H1 (cell line): ENCODE measurements at places on chromosomes 2 and 18. TPM values are rescaled to one million over a fixed set of nuclear protein-coding genes. Genes with fewer than 3 reads are reported as not detected.

DNA sequence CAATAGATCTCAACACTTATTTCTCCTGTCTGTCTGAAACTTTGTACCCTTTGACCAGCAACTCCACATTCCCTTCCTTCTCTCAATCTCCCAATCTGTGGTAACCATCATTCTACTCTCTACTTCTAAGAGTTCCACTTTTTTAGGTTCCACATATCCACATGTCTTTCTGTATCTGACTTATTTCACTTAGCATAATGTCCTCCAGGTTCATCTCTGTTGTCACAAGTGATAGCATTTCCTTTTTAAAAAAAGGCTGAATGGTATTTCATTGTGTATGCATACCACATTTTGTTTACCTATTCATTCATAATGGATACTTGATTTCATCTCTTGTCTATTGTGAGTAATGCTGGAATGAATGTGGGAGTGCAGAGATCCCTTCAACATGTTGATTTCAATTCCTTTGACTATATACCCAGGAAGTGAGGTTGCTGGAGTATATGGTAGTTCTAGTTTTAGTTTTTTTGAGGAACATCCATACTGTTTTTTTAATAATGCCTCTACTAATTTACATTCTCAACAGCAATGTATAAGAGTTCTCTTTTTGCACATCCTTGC lies 18.8 kb upstream of the MMADHC start:
- DNase-seq: no peak

Gene MOGAT1
- total RNA-seq: 0.31 and 0.67 TPM in 2 replicates

Gene SLC5A7
- total RNA-seq: 0.11 and 0.15 TPM in 2 replicates

GRCh38 chr2:34241905-34242762 lies 643.0 kb upstream of the FAM98A start:
- DNase-seq: no peak

Gene RBM44
- total RNA-seq: 0.21 and 0.43 TPM in 2 replicates

GRCh38 chr18:27994571-27994970 lies 182.4 kb downstream of the CDH2 start:
- DNase-seq: no peak

GRCh38 chr18:36933552-36933951 lies 104.6 kb downstream of the KIAA1328 start:
- no peak for DNase-seq

Gene VWC2L
- not detected in 2 replicates for total RNA-seq

DNA sequence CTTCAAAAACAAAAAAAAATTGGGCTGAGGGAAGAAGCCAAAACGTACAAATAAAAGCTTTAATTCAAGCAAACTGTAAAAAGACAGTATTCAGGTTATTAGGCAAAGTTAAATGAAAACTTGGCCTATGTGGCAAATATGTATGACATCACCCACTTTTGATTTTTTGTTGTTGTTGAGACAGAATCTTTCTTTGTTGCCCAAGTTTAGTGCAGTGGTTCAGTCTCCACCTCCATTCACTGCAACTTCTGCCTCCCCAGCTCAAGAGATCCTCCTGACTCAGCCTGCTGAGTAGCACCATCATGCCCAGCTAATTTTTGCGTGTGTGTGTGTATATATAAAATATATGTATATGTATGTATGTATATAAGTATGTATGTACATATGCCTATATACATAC lies 440.4 kb upstream of the NRXN1 start:
- no peak for DNase-seq

Gene TNFRSF11A
- 10.6 and 11.1 TPM in 2 replicates for total RNA-seq

- no peak for DNase-seq
Observed at GRCh38 chr2:10236571-10237391, 65.9 kb upstream of the HPCAL1 start.

DNA sequence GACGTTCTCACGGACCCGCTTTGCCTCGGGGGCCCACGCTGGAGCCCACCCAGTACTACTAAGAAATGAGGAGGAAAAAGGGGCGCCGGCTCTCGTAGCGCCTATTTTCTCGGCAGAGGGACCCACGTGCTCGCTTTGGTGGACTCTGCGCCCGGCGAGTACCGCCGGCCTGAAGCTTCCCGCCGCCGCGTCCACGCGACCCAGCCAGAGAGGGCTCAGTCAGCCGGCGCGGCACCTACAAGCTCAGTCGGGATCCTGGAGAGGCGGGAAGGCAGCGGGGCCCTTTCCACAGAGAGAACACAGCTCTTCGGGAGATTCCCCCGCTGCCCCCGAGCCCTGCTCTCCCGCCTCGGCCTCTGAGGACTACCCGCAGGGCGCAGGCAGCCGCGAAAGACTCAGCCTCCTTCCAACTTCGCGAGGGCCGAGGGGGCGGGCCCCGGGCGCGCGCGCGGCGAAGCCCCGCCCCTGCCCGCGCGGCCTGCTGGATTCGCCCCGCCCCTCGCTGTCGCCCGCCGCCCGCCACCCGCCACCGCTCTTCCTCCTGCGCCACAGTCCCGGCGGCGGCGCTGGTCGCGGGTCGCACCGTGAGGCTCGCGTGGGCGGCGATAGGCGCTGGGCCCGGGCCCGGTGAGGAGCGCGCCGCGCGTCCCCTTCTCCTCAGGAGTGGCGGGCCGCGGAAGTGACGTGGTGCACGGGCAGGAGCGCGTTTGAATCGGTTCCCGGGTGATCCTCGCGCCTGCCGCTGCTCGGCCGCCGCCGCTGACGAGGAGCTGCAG lies at the start of gene SMCHD1:
TSS of gene SMCHD1 (plus strand) at position 549 of the 776 bp plus-strand sequence. CDS start 350 bp downstream, outside the sequence.
- no peak for DNase-seq

- DNase-seq: no peak
Observed at GRCh38 chr2:156653675-156654074, 217.5 kb downstream of the GPD2 start.
